ENCODE measurements at places on chromosomes 11 and 22.

- DNase-seq, result no peak
Observed at GRCh38 chr11:27357250-27357649, 5.8 kb downstream of the CCDC34 start.

DNA sequence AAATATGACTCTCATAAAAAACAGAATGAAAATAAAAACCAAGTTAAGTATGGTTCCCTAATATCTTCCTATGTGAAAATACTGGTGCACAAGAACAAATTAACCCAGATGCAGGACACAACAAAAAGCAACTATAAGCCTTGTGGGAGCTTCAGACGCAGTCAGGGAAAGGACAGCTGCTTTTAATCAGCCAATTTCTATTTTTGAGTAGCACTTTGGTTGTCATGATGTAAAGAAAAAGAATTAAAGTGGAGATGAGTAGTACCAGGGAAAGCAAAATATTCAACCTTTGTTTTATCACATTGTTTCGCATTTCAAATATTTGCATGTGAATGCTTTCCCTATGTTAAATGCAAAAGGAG lies 339.9 kb downstream of the SOX6 start:
- no peak for DNase-seq

DNA sequence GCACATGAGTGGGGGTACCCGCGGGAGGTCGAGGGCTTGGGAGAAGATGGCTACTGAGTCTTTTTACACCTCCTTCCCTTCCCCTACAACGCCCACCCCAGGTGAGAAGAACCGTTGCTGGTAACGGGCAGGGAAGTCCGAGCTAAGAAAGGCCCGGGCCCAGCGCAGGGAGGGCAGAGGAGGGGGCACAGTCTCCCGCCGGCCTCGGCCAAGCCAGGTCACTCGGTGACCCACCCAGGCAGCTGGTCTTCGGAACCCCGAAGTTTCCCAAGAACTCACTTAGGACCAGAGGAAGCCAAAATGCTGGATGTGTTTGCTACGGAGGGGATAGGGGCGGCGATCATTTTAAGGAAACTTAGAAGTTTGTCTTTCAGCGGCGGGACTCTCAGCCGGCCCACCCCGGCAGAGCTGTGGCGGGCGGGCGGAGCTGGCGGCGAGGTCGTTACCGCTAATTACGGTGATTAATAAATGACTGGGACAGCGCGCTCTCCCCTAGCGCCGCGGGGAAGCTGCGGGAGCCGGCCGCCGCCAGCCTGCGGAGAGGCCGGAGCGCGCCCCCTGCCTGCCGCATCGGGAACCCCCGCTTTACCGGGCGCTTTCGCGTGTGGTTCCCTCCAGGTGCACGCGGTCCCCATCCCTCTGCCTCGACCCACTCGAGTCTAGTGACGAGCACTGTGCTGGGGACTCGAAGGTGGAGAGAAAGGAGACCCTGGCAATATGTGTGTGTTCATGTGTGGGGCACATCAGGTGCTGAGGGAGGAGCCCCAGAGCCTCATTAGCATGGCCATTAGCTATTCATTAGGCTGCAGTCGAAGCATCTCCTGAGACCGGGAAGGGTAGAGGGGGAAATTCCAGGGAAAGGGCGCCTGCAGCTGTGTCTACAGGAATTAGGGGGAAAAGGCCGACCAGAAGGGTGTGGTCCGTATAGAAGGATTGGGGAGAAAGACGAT lies 945 bp downstream of the ROBO3 start:
- DNase-seq, result peak; percentile 20

DNA sequence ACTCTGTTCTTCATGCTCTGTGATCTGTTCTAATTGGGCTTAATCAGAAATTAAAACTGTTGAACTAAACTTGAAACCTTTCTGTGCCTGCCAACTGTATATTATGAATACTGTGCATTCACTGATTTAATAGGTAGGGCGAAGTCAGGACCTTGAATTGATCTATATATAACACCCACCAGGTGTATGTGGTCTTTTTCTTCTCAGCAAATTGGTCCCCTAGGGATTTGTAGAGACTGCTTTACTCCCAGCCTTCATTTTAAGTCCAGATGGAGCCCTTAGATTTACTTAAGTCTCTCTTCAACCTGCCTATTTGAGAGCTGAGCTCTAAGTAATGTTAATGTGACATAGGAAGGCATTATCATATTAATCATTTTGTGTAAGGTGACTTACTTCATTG lies 257.5 kb downstream of the TMEM135 start:
- DNase-seq, result no peak

All from GM18507 (cell line).